ENCODE measurements at places on chromosomes 13 and 19.
A peak's percentile ranks its signal among the peaks of the same experiment; 100 is the strongest.

GRCh38 chr13:50123515-50123861 lies 108.2 kb downstream of the KCNRG start:
- DNase-seq: no peak

- DNase-seq: peak; percentile 54
These were observed 10.9 kb downstream of the GNA15 start for GRCh38 chr19:3146677-3147100.

DNA sequence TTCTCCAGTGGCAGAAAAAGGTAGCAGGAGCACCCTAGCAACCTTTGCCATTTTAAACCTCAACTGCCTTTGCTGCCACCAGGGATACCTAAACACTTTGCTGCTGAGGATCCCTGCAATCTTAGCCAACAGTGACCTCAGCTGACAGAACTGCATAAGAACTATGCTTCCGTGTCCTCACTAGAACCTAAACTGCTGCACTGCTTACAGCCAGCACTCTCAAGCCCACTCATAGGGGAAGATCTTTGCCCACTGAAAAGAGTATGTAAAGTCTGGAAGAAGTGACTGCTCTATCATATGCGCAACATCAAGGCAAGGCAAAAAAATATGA lies 270.0 kb upstream of the PCDH20 start:
- DNase-seq: no peak

- no peak for DNase-seq
These were observed 4.5 kb upstream of the RASAL3 start for GRCh38 chr19:15468675-15469512.

GRCh38 chr13:98446234-98446621 lies 130.7 kb downstream of the STK24 start:
- no peak for DNase-seq

DNA sequence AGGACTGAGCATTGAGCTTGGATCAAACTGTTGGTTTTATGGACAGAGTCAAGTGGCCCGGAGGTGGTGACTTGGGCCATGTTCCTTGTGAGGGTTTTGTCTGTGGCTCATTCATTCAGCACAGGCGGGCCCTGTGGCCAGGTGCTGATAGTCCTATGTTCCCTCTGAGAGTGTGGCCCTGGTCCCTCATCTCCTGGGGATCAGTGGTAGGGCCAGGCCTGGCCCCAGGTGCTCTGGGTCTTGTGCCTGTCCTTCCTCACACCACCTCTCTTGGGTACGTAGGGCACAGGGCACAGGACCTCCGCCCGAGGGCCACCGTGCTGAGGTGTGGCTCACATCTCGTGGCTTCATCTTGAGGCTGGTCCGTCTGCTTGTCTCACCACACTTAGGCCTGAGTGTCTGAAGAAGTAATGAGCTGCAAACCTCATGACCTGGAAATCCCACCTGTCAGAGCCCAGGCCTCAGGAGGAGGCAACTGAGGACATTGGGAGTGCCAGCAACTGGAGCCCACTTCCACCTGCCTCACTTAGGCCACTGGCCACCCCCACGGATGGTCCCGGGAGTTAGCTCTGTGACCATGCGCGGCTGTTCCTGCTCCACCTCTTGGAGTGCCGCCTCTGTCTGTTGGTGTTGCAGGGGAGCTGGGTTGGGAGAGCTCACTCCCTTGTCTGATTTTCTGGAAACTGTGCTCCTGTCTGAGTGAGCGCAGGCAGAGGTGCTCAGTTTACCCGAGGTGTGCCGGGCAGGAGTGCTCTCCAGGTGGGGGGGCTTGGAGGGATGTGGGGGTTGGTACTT lies 53.4 kb downstream of the KDM4B start:
- DNase-seq: no peak

DNA sequence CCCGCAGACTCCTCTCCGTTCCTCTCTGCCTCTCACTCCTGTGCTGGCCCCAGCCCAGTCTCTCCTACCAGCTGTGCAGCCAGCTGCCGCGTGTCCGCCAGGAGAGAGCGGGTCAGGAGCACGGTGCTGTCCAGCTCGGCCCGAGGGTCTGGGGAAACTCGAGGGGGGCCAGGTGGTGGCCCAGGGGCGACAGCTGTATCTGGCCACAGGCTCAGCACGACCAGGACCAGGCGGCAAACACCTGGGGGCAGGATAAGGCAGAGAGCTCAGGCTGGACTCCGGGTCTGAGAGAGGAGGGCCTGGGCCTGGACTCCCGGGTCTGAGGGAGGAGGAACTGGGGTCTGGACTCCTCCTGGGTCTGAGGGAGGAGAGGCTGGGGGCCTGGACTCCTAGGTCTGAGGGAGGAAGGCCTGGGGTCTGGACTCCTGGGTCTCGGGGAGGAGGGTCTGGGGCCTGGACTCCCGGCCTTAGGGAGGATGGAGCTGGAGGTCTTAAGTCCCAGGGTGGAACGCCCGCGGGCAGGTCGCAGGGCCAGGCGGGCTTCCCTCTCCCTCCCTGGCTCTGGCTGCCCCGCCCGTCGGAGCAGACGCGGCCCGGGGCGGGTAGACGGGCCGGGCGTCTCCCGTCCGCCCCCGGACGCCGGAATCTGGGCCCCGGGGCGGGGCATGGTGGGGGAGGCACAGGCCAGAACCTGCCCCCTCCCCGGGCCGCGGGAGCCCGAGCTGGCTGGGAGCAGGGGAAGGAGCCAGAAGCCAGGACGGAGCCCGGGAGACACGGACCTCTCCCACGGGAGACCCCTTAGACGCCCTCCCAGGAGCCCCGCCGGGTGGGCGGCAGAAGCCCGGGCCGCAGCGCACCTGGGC lies 1.3 kb downstream of the IL11 start:
- no peak for DNase-seq

DNA sequence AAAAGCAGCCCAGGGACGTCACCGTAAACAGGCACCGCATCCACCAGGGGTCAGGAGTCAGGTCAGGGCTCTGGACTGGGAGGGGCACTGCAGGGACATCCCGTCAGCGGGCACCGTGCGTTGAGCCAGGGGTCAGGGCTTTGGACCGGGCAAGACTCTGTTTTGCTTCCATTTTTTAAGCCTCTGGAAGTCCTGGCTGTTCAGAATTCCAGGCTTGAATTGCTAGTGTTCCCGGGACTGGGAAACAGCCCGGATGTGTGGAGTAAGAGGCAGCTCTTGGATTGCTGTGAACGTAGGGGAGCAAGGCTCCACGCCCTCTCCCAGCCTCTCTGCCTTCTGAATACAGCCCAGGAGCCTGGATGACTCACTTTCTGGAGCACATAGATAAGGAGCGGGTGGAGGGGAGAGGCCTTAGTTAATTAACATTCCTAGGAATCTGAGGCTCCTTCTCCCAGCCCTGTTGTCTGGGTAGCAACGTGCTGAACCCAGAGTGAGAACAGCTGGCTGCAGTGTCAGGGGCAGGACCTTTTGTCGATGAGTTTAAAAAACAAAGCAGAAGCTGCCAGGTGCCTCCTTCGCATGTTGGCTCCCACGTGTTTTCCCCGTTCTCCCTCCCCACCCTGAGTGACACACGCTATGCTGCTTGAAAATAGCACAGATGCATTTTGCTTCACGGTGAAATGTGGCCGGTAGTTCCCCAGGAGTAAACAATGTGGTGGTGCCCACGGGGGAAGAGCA lies 21.9 kb downstream of the ATP11A start:
- no peak for DNase-seq

GRCh38 chr19:51256155-51256625 lies 5.3 kb downstream of the SIGLECL1 start:
- DNase-seq: no peak

- DNase-seq: no peak
These were observed 78.5 kb downstream of the SCGB2B2 start for GRCh38 chr19:34598217-34599155.

DNA sequence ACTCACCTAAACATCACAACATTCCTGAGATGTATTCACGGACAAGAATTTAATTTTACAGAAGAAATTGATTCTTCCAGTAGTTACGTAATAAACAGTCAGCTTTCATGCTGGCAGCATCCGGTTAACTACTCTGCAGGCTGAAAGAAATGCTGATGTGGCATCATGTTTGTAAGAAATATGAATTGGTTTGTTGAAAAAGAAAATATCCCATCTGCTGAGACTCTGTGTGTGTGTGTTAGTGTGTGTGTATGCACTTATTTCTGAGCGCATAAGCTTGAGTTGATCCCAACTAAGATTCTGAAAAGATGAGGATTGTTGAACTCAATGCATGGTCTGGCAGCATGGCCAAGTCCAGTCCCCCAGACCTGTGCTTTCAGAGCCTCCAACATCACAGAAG lies 74.3 kb upstream of the FAM216B start:
- no peak for DNase-seq

GRCh38 chr13:19185865-19186645 lies 4.4 kb upstream of the TUBA3C start:
- no peak for DNase-seq

DNA sequence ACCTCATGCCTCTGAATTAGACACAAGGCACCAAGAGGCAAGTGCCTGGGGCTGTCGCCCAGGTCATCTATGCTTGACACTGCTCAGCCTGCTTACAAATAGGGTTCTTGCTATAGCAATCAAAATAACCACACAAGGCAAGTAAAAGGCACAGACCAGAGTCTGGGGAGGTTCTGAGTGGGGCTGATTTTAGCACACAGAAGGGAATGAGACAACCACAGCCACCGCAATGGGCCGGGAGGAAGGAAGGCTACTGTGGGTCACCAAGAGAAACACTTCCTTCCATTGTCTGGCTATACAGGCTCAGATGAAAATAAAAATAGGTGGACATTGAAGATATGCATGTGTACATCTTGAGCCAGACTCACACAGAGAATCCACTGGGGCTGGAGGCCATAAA lies 159.1 kb downstream of the DLEU7 start:
- no peak for DNase-seq

All from CD4-positive, alpha-beta T cell treated with Interleukin-15 for 1 hour (primary cell).